Epithelial cell of proximal tubule (primary cell): ENCODE measurements at places on chromosomes 5 and 9.

DNA sequence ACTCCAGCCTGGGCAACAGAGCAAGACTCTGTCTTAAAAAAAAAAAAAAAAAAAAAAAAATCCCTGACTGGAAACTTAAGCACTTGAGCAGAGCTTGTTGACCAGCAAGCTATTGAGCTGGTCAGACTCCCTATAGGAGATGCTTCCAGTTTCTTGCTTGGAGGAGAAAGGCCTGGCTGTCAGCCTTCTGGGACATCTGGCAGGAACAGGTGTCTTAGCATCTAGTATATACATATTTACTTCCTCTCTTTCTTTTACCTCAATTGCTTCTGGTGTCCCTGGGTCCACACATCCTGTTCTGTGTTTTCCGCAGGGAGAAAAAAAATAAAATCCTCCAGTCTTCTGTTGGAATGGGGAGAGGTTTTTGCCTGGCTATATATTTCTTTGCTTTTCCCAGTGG, 60.1 kb downstream of the PRKACG start:
- no peak for DNase-seq

DNA sequence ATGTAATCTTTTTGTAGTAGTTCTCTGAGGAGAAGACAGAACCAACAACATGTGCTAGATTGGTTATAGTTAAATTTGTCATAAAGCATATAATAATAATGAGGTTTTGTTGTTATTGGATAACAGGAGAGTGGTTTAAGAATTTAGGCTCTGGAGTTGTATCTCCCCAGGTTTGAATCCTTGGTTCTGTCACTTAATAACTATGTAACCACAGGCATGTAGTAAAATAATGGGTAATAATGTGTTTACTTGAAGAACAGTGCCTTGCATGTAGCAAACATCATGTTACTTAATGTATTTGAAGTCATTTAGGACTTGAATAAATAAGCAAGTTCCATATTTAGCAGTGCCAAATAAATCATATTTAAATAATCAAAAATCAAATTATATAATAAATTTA, 55.8 kb downstream of the NSD1 start:
- no peak for DNase-seq

DNA sequence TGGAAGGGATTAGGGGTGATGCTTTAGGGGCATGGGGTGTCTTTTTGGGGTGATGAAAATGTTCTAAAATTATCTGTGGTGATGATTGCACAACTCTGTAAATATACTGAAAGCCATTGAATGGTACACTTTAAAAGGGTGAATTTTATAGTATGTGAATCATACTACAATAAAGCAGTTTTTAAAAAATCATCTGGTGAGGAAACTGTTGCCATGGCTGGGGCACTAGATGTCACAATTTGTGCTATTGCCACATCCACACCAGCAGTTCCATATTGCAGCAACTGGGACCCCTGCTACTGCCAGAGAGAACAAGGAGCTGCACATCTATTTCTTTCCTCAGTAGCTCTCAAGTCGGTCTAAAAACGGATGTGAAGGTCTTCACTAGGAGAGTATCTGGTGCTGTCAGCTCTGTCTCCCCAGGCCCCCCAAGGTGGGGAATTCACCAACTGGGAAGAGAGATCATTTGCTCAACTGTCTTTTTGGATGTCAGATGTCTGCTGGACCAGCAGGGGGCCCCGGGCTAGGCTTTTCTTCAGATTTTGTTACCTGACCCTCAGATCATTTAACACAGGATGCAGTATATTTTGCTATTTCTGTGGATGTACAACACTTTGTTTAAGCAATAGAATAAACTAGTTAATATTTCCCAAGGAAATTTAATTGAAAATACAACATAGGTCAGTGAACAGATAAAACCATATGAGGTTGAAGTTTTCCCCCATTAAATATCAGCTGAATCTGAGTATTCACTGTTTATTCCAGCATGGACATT, 13.2 kb downstream of the CMYA5 start:
- DNase-seq, result no peak

GRCh38 chr9:10235376-10235775, 377.4 kb downstream of the PTPRD start:
- DNase-seq, result no peak

DNA sequence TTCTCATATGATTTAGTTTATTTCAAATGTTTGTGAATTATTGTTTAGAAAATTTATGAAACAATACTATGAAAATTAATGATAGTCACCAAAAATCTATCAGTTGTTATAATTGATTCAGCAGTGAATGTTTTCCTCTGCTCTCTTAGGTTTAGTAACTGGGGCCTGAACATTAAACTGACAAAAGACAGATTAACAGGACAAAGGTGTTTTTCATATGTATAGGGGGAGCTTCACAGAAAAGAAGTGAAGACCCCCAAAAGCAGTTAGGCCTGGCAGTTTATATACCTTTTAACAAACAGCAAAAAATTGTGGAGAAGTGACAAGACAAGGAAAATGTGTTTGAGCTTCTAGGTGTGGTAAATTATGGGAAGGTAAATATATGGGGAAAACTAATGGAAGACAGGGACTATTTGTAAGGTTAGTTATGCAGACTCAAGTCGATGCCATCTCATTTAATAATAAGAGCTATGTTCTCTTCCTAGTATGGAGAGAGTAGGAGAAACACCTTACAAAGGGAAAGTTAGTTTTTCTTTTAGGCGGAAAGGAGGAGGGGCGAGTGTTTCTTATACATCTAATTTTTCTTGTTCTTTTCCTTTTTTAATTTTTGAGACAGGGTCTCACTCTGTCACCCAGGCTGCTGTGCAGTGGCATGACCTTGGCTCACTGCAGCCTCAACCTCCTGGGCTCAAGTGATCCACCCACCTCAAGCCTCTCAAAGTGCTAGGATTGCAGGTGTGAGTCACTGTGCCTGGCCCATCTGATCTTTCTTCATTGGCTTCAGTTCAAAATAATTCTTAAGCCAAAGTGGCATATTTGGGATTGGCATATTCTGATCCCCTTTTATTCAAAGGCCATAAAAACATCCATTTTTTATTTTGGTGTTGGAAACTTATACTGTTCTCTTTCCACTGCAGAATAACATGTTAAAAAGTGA, 77.8 kb downstream of the C9orf153 start:
- DNase-seq, result no peak
